ENCODE measurements at places on chromosomes 4 and X.

DNA sequence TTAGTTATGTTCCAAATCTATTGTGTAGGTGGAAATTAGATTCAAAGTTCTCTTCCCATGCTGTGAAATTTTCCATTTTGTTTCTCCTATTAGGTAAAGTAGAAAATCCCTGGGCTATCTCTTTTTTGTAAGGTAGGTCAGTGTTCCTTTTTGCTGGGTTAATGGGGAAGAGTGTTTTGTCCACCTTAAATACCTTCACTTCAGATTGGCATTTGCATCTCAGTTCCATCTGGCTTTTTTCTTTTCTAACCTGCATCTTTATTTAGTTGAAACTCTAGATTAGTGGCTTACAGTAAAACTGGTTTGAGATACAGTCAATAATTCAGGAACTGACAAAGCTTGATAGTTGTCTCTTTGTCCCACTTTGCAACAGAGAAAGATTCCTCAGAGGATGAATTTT, 1115.8 kb downstream of the PDHA2 start:
- no peak for DNase-seq

DNA sequence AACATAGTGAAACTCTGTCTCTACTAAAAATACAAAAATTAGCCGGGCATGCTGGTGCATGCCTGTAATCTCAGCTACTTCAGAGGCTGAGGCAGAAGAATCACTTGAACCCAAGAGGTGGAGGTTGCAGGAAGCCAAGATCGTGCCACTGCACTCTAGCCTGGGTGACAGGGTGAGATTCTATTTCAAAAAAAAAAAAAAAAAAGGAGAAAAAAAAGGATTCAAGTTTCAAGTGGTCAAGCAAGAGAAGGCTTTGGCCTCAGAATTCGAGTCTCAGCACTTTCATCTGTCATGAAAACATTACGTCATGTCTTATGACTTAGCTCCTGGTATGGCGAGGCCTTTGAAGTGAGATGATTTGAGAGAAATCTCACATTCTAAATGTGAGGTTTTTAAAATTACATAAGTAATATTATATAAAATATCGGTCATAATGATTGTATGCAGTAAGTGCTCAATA, 21.2 kb upstream of the DHRSX start:
- DNase-seq, result no peak

GRCh38 chr4:3405176-3405575, 36.6 kb upstream of the HGFAC start:
- no peak for DNase-seq

DNA sequence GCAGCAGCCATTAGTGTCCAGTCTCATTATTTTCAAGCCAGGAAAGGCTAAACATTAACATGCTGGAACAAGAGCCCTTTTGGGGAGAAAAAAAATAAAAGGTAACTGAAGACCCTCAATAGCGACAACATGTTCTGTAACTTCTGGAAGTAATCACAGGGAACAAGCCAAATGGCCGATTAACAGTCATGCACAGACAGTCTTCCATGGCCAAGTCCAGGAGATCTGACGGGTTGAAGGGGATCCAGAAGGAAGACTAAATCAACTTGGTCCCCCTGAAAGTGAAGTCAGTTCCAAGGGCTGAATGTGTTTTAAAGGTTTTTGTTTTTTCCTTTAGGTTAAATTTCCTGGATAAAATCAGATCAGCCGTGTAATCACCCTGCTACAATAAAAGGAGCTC, 52.5 kb downstream of the LNX1 start:
- DNase-seq, result no peak

DNA sequence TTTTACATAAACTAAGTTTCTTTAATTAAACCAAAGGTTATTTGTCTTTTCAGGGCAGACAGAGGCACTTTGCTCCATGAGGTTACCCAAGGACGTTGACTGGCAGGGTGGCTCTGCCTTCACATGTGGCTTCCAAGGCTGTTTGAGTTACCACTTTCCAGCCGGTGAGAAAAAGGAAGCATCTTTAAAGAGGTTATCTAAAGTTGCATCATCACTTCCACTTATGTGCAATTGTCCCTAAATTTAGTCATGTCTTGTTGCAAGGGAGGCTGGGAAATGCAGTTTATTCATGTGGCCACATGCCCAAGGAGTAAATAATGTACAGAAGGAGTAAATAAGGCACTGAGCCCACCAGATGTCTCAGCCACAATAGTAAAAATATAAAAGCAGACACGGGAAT, 29.0 kb upstream of the RAP1GDS1 start:
- peak; percentile 1 for DNase-seq

DNA sequence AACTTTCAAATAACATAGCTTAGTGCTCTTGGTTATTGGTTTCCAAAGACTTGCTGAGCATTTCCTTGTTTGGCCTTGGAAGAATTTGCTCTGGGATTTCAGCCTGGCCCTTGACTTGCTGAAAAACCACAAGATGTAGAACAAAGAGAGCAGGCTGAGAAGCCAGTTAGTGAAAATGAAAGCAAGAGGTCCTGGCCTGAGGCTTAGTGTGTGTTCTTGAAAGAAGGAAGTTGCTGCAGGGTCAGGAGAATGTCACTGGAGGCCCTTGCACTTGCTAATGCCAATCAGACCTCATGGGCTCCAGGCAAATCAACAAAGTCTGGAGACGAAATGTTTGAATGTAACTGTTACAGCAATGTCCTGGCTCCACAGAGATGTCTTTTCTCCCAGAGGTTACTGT, 79.4 kb downstream of the SYNPO2 start:
- peak; percentile 57 for DNase-seq
